Dermis microvascular lymphatic vessel endothelial cell (primary cell): ENCODE measurements at places on chromosomes 4 and X. TPM values are rescaled to one million over a fixed set of nuclear protein-coding genes. Genes with fewer than 3 reads are reported as not detected.

CRMP1 gene
- 0.13 and 1.5 TPM in 2 replicates for total RNA-seq

SPANXA2 gene
- not detected in 2 replicates for total RNA-seq

CT55 gene
- total RNA-seq: under 0.01 TPM in 1 of 2 replicates, not detected in the other

DUX4 gene
- not detected in 2 replicates for total RNA-seq

IL1RAPL1 gene
- total RNA-seq: under 0.01 TPM in 2 replicates

MED12 gene
- total RNA-seq: 29.0 and 36.4 TPM in 2 replicates

F8A2 gene
- not detected in 2 replicates for total RNA-seq

EPGN gene
- not detected in 2 replicates for total RNA-seq

SLITRK2 gene
- not detected in 2 replicates for total RNA-seq

ZFP92 gene
- 0.39 and 0.89 TPM in 2 replicates for total RNA-seq

STPG2 gene
- 0.13 TPM in 1 of 2 replicates, not detected in the other for total RNA-seq

ITM2A gene
- total RNA-seq: 25.2 and 95.0 TPM in 2 replicates

HCCS gene
- 16.2 and 20.1 TPM in 2 replicates for total RNA-seq

AFF2 gene
- total RNA-seq: 0.25 and 0.26 TPM in 2 replicates

WAS gene
- total RNA-seq: 0.25 TPM in 1 of 2 replicates, not detected in the other

PRKG2 gene
- total RNA-seq: under 0.01 TPM in 1 of 2 replicates, not detected in the other

FBXW7 gene
- 42.2 and 42.5 TPM in 2 replicates for total RNA-seq
